ENCODE measurements at places on chromosomes 13 and 19.

DNA sequence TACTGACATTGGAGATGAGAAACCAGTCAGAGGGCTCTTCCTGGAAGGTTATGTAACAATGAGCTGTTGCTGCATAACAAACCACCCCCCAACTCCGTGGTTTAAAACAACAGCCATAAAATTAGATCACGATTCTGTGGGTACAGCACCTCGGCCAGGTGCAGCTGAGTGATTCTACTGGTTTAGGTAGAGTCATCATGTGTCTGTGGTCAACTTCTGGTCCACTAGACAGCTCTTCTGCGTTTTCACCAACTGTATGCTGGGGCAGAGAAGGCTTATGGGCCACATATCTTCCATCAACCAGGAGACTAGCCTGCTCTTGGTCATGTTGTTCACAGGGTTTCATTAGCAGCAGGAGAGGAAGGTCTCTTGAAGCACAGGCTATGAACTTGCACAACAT lies 585.5 kb downstream of the KCTD12 start:
- no peak for DNase-seq

- no peak for DNase-seq
Measured at GRCh38 chr19:15235781-15236180, 3.5 kb upstream of the EPHX3 start.

- peak; percentile 10 for DNase-seq
Measured at GRCh38 chr13:44921931-44922758, 67.1 kb downstream of the NUFIP1 start.

DNA sequence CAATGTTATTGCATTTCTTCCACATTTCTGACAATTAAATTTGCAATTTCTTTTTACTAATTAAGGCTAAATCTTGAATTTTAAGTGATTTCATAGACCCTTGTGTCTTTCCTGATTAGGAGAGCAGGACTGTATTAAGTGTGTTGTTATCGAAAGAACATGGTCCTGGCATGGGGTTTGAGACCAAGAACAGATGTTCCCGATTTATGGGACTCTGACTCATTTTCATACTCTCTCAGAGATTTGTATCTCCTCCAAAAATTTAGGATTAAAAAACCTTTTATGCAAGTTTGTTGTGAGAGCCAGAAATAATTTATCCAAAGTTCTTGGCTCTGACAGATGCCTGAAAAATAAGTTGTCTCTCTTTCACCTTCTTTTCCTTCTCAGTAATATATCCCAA lies 589.3 kb upstream of the ARGLU1 start:
- no peak for DNase-seq

GRCh38 chr13:110716247-110716515 lies 2.7 kb downstream of the ING1 start:
- peak; percentile 72 for DNase-seq

DNA sequence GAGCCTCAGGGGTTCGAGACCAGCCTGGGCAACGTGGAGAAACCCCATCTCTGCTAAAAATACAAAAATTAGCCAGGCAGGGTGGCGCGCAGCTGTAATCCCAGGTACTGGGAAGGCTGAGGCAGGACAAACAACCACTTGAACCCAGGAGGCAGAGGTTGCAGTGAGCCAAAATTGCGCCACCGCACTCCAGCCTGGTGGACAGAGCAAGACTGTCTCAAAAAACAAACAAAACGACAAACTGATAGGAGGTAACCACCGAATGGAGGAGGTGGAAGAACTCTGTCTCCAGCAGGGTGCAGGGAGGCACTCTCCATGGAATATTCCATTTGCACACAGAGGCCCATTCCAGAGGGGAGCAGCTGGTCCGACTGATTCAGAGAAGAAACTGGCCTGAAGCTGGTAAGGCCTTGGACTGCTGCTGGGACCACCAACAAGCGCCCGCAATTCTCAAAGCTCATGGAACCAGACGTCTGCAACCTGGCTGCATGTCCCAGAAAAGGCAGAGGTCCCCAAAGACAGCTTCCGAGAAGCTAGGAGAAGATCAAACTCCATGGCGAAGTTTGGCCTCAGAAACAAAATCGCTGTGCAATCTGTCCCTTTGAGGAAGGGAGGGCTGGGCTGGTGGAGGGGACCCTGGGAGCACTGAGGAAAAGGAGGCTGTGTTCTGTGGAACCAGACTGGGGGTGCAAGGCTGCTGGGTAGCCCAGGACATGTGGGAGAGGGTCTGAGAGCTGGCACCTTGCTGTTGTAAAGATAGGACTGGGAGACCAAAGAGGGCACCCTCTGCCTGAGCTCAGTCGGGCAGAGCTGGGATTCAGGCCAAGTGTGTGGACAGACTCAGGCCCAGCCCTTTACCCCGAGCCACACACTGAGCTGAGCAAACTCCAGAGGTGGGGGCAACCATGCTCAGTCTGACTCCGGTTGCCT lies 35.2 kb downstream of the SLC25A42 start:
- no peak for DNase-seq

GRCh38 chr19:8445488-8446001 lies 770 bp downstream of the HNRNPM start:
- DNase-seq, result peak; percentile 81

GRCh38 chr13:59437544-59438301 lies 726.0 kb downstream of the DIAPH3 start:
- no peak for DNase-seq

GRCh38 chr13:80436571-80437169 lies 95.7 kb upstream of the SPRY2 start:
- no peak for DNase-seq

DNA sequence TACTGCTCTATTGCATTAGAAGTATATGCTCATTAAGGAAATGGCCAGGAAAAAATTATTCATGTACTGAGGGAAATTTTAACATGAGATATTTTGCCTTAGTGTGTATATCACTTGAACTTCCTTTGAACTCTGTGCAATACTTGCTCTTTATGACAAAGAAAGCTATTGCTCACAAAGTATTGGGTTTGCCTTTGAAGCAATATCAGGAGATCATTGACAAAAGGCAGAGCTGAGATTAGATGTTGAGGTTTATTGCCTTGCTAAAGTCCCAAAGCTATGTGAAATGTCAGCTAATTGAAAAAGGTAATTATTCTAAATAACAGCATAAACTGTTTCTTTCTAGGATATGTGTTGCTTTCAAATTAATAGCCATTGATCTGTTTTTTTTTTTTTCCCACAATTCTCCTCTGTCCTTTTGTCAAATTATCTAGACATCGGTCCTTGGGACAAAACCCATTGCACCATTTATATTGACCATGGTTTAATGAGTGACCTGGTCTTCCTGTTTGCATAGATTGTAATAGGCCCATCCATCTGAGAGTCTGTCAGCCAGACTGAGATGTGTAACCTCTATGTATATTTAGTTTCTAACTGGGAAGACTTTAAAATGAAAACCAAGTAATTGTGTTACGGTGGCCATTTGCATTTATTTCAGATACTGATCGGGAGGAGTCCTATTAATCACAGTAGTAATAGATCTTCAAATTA lies 752.7 kb upstream of the GPC6 start:
- no peak for DNase-seq

GRCh38 chr13:30308548-30308947 lies 1.2 kb upstream of the KATNAL1 start:
- DNase-seq, result peak; percentile 86

- no peak for DNase-seq
Measured at GRCh38 chr19:802498-803098, 5.3 kb downstream of the PTBP1 start.

GRCh38 chr19:37470216-37470615 lies 1.1 kb downstream of the ZNF570 start:
- DNase-seq, result no peak

DNA sequence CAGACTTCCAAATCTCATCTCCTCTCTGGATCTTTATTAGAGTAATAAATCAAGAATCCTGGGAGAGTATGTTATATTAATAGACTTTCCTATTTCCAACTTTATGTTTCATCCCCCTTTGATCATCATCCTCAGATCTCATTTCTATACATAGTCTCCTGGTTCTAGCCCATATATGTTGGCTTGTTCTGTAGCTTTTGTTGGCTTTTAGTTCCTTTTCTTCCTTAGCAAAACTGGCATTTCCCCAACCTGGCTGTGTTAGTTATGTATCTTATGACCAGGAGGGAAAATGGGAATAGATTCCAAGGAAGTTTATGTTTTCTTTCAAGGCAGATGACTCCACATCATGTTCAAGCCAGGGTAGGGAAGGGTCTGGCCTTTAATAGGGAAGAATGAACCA lies 2464.5 kb downstream of the PCDH9 start:
- no peak for DNase-seq

- DNase-seq, result no peak
Measured at GRCh38 chr13:80164462-80164861, 176.5 kb downstream of the SPRY2 start.

All from erythroblast (primary cell).